ENCODE measurements at places on chromosomes 4 and X. TPM values are rescaled to one million over a fixed set of nuclear protein-coding genes. Genes with fewer than 3 reads are reported as not detected.

ESX1 gene
- not detected for total RNA-seq

MAGEA6 gene
- not detected for total RNA-seq

RHOXF2 gene
- not detected for total RNA-seq

GPR50 gene
- total RNA-seq, result not detected

CPZ gene
- not detected for total RNA-seq

TLR2 gene
- 13.8 TPM for total RNA-seq

IL13RA1 gene
- 58.1 TPM for total RNA-seq

LGI2 gene
- not detected for total RNA-seq

MAGED4B gene
- 9.8 TPM for total RNA-seq

SMPX gene
- total RNA-seq, result not detected

IGSF1 gene
- not detected for total RNA-seq

COL4A5 gene
- total RNA-seq, result 18.1 TPM

ZIC3 gene
- not detected for total RNA-seq

CSAG1 gene
- not detected for total RNA-seq

ANXA3 gene
- 248 TPM for total RNA-seq

CT45A1 gene
- not detected for total RNA-seq

APBB2 gene
- 106 TPM for total RNA-seq

TKTL2 gene
- not detected for total RNA-seq

ALAS2 gene
- total RNA-seq, result not detected

All from mammary microvascular endothelial cell (primary cell).